ENCODE measurements at places on chromosomes 11 and 22. TPM values are rescaled to one million over a fixed set of nuclear protein-coding genes. Genes with fewer than 3 reads are reported as not detected.

Gene NLRX1
- total RNA-seq, result 16.1 TPM

Gene SEZ6L
- not detected for total RNA-seq

Gene DGAT2
- total RNA-seq, result 1.3 TPM

DNA sequence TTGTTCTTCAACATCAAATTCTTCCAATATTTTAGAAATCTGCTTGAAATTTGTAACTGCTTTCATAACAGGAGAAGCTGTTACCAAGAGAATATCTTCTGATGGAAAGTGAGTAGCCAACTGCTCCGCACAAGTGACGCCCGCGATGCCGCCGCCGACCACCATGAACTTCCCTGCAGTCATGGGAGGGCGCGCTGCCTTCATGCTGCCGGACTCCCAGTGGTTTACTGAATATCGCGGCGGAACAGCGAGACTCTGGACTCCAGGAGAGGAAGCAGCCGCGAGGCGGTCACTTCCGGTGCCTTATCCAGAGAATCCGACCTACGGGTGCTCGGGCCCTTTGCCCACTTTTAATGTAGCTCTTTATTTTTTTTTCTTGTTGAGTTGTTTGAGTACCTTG lies 190.6 kb downstream of the GUCY1A2 start:
- DNase-seq, result no peak

- DNase-seq, result no peak
Observed at GRCh38 chr11:79400717-79401330, 40.0 kb downstream of the TENM4 start.

- DNase-seq, result no peak
Observed at GRCh38 chr11:67482275-67482826, 475 bp upstream of the AIP start.

GRCh38 chr11:125924384-125925007 lies 20.2 kb downstream of the DDX25 start:
- no peak for DNase-seq

DNA sequence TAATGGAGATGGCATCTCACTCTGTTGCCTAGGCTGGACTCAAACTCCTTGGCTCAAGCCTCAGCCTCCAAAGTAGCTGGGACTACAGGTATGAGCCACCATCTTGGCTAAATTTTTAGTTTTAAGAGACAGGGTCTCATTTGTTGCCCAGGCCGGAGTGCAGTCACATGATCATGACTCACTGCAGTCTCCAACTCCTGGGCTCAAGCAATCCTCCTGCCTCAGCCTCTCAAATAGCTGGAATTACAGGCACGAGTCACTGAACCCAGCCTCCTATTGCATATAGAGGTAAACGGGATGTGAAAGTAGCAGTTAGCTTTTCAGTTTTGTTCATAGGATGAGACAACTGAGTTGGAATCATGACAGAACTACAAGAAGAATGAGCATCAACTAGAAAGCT lies 9.5 kb upstream of the NAALAD2 start:
- DNase-seq, result no peak

DNA sequence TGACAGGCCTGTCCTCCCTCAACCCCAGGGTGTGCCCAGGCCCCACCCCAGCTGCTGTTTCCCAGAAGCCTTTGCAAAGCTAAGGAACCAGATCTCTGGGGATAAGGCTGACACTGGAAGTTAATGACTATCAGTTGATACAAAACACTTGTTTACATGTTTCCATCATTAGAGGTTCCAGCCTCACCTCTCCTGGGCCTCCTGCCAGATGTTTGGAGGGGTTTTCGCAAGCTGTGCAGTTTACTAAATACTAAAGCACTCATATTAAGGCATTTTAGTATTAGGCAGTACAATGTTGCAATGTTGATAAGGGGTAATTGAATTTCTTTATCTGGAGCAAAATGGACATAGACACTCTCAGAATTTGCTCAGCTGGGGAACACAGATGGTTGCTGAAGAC lies 218.7 kb downstream of the INSC start:
- DNase-seq, result no peak

DNA sequence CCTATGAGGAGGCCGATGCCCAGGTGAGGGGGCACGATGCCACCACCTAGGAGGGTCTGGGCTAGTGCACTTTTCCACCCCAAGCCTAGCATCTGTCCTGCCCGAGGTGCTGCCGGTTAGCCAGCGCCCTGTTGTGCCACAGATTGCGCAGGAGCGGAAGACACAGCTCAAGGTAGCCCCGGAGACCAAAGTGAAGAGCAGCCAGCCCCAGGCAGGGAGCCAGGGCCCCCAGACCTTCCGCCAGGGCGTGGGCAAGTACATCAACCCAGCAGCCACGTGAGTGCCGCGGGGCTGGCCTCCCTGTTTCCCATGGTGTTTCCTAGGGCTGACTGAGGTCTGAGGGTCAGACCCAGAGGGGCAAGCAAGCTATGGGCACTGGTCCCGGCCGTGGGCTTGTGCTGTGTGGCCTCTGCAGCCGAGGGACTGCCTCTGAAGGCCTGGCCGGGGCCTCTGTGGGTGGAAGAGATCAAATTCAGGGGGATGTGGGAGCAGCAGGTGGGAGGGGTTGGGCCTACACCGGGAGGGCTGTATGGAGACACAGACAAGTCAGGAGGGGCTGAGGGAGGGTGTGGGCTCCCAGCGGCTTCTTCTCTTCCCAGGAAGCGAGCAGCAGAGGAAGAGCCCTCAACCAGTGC lies 29.1 kb downstream of the PPIL2 start:
- DNase-seq, result no peak

DNA sequence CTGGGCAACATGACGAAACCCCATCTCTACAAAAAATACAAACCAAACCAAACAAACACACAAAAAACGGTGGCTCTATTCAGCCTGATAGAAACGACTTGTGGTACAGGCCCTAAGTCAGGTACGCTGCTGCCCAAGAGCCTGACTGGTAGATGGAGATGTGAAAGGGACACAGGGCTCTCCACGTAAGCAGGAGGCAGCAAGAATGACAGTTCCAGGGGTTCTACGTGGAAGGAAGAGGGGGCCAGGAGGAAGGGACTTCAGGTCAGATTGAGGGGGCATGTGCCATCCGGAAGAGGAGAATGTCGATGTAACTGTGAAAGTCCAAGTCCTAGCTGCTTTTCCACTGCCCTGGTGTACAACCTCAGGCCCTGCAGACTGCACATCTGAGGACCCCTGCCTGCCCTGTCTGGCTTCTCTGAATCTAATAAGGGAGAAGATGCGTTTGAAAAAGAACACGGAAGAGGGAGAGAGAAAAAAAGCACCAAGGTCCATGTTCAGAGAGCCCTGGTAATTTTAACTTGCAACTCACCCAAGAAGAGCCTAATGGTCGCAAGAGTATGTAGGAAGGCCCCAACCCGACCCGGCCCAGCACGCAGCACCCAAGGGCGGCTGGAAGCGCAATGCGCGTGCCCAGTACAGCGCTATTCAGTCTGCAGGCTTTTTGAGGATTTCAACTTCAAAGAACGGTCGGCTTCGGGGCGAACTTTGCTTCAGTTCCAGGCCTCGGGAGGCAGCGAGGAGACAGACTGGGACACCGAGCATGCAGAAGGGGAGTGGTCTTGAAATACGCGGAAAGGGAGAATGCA lies 909 bp upstream of the ZNRD2 start:
- no peak for DNase-seq

GRCh38 chr22:36767035-36767775 lies 8.7 kb downstream of the IFT27 start:
- no peak for DNase-seq

DNA sequence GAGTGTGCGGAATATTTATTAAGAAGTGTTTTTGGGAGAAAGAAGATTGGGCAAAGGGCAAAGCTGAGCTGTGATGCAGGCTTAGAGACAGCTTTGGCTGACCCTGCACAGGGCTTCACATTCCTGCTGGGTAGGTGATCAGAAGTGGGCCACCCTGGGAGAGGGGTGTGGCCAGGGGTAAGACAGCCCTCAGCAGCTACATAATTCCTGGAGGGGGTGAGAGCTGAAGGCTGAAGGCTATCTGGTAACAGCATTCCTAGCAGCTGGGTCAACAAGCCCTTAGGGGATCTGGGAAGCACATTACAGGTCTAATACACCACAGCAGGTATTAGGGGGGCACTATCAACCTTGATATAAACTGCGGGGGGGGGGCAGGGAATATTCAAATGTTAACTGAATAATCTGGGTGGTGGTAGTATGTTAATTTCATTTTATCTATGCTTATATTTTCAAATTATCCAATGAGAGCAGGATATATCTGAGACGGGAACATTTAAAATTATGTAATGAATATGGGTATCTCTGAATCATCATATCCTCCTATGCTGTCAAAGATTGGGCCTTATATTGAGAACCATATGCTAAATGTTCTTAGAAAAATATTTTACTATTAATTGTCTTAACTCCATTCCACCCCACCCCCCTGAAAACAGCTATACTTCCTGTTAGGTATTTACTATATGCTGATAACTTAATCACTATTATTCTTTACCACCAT lies 5.9 kb downstream of the OOSP1 start:
- DNase-seq, result no peak

DNA sequence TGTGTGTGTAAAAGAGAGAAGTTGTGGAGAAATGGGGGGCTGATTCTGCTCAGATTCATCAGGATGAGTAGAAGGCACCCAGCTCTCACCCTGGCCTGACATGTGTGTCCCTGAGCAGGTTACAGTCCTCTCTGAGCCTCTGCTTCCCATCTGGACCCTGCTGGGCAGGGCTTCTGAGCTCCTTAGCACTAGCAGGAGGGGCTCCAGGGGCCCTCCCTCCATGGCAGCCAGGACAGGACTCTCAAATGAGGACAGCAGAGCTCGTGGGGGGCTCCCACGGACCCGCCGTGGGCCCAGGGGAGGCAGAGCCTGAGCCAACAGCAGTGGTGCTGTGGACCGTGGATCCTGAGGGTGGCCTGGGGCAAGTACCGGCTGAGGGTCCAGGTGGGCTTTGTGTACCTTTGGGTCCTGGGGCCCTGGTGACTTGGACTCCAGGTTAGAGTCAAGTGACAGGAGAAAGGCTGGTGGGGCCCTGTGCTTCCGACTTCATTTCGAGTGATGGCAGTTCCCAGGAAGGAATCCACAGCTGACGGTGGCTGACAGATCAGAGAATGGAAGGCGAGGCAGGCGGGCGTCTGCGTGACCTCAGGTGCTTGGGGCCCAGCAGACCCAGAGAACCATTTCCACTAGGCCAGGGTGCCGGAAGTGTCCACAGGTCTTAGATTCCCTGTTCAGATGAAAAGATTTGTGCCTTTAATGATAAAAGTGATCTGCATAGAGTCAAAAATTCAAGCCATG lies 21.9 kb downstream of the NEAT1 start:
- DNase-seq, result no peak

DNA sequence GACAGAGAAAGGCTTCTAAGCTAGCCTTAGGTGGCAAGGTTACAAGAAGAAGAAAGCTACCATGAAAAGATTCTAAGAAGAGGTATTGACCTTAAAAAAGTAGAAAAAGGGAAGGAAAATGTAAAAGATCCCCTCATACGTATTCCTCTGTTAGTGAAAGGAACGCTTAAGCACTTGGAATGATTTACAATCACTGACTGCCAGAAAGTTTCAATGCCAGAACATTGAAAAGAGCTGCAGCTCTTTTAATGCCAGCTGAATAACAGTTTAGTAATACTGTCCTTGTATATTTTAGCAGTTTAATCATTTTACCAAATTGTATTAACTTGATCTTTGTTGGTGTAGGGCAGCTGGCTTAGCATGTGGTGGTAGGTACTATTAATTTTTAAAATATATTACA lies 650.7 kb downstream of the FAM181B start:
- no peak for DNase-seq

DNA sequence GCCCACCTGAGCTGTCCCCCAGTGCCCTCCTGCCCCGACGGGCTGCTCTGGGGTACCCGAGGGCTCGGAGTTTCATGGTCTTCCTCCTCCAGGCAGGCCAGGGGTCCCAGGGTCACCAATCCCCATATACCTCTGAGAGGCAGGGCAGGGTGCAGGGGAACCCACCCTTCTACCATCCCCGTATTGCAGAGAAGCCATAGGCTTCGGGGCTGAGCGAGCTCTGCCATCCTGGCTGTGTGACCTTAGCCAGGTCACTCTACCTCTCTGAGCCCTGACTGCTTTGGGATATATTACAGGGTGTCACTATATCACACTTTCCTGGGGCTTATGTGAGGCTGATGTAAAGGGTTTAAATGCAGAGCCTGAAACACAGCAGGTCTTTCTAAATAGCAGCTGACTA lies 57.4 kb downstream of the NAT10 start:
- no peak for DNase-seq

Data from dermis microvascular lymphatic vessel endothelial cell (primary cell).